Stimulated activated CD4-positive, alpha-beta T cell treated with anti-CD3 and anti-CD28 coated beads, Interleukin-15, amount 100 ng/mL, for 1 hour (primary cell): ENCODE measurements at places on chromosomes 3 and 15.

GRCh38 chr15:74723754-74724334 lies 1.5 kb downstream of the CYP1A1 start:
- no peak for DNase-seq

DNA sequence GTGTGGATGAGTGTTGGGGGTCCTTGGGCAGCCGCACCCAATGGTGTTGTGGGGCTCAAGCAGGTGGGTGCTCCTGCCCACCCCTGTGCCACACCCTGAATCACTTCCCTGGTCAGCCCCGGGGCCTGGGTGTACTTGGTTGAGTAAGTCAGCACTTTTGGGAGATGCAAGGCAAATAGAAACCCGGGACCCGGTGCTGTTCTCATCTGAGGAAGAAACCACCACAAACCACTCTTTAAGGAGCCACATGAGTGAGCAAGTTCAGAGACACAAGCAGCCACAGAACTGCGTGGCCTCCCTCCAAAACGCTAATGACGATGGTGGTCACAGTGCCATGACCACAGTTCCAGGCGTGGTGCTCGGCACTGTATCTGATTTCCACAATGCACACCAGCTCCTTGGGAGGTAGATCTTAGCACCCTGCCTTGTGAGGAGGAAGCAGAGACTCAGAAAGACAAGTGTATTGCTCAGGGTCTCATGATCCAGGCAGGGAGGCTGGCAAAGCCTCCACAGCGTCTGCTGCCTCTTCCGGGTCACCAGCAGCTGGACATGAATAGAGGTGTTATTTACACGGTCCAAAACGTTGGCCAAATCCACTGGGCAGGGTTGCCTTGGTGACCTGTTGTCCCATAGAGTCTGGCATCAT lies 118.2 kb upstream of the ALDH1A3 start:
- DNase-seq, result no peak

DNA sequence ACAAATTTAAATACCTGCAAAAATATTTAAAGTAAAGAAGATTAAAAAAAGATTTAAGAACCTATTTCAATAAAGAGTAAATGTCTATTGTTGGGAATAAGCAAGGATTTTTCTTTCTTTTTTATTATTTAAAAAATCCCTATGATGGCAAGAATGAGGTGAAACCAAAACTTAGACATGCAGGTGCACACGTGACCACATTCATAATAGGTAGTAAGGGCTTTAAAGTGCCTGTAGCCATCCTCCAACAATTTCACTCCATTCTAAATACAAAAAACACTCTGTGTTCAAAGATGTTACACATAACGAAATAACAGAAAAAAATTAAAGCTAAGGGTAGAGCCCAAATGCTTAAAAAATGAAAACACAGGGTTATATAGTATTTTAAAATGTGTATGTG lies 74.0 kb downstream of the FBN1 start:
- DNase-seq, result no peak

DNA sequence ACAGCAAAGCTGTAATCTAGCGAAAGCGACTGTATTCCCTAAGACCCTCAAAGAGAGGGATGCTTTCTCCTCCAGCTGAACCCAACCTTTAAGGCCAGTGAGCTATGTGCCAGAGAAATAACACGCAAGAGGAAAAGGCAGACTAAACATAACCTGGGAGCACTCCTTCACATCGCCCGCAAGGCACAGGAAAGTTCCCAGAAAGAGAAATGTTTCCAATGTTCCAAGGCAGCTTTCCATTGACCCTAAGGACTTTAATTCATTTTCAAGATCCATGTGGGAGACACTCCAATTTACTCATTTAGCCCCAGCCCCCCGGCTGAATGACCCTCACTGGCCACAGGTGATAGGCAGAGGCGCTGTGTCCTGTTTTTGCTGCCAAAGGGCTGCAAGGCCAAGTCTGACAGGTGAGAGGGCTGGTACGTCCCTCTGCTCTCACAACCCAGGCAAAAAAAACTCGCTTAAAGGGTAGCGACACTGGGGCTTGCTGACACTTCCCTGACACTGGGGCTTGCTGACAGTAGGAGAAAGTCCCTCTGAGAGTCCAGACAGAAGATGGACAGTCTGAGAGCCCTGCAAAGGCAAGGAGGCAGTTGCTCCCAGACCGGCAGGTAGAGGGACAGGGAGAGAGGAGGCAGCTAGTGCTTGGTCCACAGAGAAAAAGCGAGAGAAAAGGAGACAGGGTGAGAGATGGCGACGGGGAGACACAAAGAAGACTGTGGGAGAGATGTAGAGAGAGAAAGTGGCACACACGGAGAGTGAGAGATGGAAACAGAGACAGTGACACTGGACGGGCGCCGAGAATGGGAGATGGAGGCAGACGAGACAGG lies 702 bp downstream of the ARHGEF3 start:
- DNase-seq, result no peak

GRCh38 chr15:94027581-94027980 lies 203.8 kb upstream of the MCTP2 start:
- DNase-seq, result no peak

- DNase-seq, result no peak
Measured at GRCh38 chr3:66577426-66578203, 76.8 kb upstream of the LRIG1 start.

- DNase-seq, result no peak
Measured at GRCh38 chr15:79154483-79155135, 64.0 kb upstream of the RASGRF1 start.

DNA sequence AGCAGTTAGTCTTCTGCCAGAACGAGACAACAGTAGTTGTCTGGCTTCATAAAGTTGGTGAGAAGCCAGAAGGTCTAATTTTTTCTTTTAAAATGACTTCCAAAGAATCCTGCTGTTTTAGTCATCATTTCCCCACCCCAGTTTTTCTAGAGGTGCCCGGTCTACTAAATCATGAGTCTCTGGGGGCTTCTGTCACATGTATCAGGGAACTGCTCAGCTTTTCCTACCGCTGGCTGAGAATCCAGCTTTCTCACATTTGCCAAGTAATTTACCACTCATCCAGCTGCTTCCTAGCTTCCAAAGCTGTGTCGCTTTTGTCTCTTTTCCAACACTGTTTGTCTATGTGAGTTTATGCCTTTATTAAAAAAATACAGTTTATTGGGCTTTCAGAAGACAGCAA lies 183.3 kb downstream of the NSUN3 start:
- no peak for DNase-seq

DNA sequence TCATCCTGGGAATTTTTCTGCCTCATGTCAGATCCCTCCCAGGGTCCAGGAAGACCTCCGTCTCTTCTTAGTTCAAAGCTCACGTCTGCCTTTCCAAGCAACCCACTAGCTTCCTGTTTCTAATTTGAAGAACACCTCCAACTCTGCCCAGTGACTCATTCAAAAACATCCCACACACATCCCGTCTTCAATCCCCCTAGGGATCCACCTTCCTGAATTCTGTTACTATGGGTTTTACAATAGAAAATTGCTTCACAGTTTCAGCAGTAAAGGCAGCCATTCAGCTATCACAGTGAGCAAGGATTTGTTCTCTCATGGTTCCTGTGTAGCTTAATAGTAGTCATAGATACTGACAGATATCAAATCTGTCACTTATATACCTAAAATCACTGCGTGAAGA lies 308.3 kb upstream of the CCDC54 start:
- no peak for DNase-seq

- DNase-seq, result no peak
Measured at GRCh38 chr3:114231616-114232015, 5.8 kb downstream of the ZNF80 start.

DNA sequence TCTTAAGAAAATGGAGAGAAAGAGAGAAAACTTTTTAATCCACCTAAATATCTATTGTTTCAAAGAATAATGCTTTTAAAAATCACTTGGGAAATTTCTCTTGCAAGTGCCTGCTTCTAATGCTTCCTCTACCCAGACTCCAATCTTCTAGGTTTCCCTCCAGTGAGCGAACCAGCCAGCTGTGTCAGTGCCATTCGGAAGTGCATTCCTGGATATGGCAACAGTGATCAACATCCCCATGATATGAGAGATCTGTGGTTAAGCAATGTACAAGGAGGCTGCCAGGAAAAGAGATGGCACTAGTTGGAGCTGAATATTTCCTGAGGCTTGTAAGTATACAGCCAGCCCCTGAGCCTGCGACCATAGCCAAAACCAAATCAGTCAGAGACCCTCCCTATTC lies 53.3 kb upstream of the KCNMB2 start:
- no peak for DNase-seq

DNA sequence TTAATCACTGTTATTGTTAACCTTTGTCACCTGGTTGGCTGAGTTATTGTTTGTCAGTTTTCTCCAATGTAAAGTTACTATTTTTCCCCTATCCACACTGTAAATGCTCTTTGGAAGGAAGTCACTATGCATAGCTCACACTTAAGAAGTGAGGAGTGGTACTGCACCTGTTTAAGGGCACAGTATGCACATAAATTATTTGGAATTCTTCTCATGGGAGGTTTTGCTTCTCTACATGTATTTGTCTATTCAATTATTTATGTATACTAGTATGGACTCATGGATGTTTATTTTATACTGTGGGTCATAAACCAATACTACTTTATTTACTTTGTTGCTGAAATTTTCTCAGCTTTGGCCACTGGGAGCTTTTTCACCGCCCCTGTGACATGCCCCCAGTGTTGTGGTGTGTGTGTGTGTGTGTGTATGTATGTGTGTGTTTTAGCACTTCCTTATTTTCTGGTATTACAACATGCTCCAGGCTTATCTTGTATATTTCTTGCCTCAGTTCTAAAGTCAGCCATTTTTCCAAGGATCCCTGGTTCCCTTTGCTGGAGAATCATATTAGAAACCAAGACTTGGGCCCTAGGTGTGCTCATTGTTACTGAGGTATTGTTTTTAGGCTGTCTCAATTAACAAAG lies 290.5 kb downstream of the KBTBD8 start:
- no peak for DNase-seq
